Activated T-helper 2 cell treated with anti-CD3 and anti-CD28 coated beads, Interferon-gamma antibody, Interleukin-2, Interleukin-4, amounts not matched to agents 10 μg/mL and 5 μg/mL and 100 μg/mL, durations not matched to agents 14 hours and 24 hours and 36 hours (primary cell): ENCODE measurements at places on chromosomes 11 and 22.

- peaks cover 14% of the 10 kb centered on the region for H3K4me1 ChIP-seq
- no peak overlapping the region for H3K27ac ChIP-seq
Measured at GRCh38 chr22:37065180-37065579, 13.6 kb downstream of the KCTD17 start.

DNA sequence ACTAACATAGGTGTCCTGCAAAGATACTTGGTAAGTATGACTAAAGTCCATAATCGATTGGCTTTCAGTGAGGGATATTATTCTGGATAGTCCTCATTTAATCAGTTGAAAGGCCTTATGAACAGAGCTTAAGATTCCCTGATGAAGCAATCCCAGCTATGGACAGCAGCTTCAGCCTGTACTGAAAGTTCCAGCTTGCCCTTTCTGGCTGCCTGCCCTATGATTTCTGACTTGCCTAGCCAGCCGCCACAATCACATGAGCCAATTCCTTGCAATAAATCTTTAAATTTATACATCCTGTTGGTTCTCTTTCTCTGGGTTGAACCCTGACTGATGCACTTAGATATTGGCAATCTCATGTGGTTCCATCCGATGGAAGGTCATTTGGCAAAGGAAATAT lies 759.0 kb upstream of the API5 start:
- H3K36me3 ChIP-seq, result no peaks in the 10 kb centered on the region
- H3K4me1 ChIP-seq, result no peaks in the 10 kb centered on the region
- no peak for DNase-seq
- no peak overlapping the region for H3K4me3 ChIP-seq
- H3K27me3 ChIP-seq, result no peaks in the 10 kb centered on the region

DNA sequence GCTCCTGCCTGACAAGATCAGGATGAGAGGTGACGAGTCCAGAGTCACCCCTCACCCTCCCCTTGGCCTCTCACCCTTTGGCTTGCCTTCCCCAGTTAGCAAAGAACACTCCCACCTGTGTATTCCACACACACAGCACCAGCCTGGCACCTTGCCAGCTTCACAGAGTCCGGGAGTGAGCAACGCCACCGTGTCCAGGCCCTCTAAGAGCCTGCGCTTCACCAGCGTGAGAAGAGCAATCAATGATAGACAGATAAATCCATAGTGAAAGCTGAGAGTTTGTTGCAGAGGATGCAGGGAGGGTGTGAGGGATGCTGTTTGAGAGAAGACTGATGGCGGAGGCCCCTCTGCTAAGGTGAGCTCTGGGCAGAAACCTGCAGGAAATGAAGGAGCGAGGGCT lies 404.5 kb downstream of the LARGE1 start:
- no peaks in the 10 kb centered on the region for H3K36me3 ChIP-seq
- no peak for DNase-seq
- H3K27me3 ChIP-seq, result no peaks in the 10 kb centered on the region

DNA sequence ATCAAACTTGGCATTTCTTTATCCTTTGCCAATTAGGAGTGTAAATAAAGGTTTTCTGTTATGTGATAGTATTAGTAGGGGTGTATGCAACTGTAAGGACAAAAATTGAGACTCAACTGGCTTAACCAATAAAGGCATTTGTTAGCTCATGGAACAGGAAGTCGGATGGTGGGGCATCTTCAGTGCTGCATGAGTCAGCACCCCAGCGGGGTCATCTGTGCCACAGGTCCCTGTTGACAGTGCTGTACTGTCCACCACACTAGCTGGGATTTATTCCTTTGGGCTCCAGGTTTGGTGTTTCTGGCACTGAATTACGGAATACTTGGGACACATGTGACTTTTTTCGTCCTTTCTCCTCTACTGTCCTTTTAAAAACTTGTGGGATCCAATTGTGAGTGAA lies 86.0 kb downstream of the PPP6R3 start:
- H3K36me3 ChIP-seq, result peaks cover 73% of the 10 kb centered on the region
- DNase-seq, result no peak
- H3K27me3 ChIP-seq, result no peaks in the 10 kb centered on the region
- H3K4me3 ChIP-seq, result no peak overlapping the region
- H3K4me1 ChIP-seq, result peaks cover 47% of the 10 kb centered on the region

DNA sequence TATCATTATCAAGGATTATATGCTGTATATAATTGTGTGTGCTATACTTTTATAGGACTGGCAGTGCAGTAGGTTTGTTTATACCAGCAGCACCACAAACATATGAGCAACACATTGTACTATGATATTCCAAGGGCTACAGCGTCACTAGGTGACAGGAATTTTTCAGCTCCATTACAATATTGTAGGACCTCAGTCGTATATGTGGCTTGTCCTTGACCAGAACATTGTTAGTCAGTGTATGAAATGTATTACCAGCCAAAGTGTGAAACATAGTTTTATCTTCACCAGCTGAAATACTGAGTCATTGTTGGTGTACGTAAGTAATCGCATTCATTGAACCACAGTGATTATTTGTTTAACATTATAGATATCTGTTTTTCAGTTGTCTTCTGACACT lies 20.4 kb downstream of the JHY start:
- H3K27ac ChIP-seq, result no peak overlapping the region
- no peaks in the 10 kb centered on the region for H3K27me3 ChIP-seq

- DNase-seq, result no peak
- H3K4me3 ChIP-seq, result peak overlapping the region; percentile 75
- peaks cover 33% of the 10 kb centered on the region for H3K4me1 ChIP-seq
- H3K27ac ChIP-seq, result peak overlapping the region; percentile 59
Measured at GRCh38 chr11:75350743-75351540, 519 bp downstream of the ARRB1 start.

DNA sequence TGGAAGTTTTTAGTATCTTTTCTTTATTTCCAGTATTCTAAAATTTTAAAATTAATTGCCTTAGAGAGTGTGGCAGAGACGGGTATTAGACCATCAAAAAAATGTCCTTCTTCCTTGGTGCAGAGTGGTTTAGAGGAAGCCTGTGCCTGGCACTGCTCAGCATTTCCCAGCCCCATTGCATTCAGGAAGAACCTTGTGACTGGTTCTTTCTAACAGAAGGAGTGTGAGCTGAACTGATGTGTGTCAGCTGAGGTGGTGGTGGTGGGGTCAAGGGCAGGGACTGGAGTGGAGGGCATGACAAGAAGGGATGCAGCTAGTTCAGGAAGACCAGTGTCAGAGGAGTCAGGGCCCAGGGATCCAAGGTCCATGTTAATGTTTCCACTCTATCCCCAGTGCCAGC lies 58.7 kb upstream of the FDX1 start:
- peaks cover 25% of the 10 kb centered on the region for H3K4me1 ChIP-seq
- no peak overlapping the region for H3K27ac ChIP-seq
- no peaks in the 10 kb centered on the region for H3K36me3 ChIP-seq
- DNase-seq, result no peak

- H3K4me3 ChIP-seq, result no peak overlapping the region
- DNase-seq, result no peak
- no peaks in the 10 kb centered on the region for H3K4me1 ChIP-seq
- H3K27ac ChIP-seq, result no peak overlapping the region
- peaks cover 50% of the 10 kb centered on the region for H3K27me3 ChIP-seq
Measured at GRCh38 chr22:22857607-22858558, 29.7 kb upstream of the IGLL5 start.
